Cardiac septum (tissue), 1 donor: ENCODE measurements at places on chromosomes 16 and 17.

- DNase-seq: no peak
Observed at GRCh38 chr16:85491058-85491771, 121.9 kb upstream of the GSE1 start.

DNA sequence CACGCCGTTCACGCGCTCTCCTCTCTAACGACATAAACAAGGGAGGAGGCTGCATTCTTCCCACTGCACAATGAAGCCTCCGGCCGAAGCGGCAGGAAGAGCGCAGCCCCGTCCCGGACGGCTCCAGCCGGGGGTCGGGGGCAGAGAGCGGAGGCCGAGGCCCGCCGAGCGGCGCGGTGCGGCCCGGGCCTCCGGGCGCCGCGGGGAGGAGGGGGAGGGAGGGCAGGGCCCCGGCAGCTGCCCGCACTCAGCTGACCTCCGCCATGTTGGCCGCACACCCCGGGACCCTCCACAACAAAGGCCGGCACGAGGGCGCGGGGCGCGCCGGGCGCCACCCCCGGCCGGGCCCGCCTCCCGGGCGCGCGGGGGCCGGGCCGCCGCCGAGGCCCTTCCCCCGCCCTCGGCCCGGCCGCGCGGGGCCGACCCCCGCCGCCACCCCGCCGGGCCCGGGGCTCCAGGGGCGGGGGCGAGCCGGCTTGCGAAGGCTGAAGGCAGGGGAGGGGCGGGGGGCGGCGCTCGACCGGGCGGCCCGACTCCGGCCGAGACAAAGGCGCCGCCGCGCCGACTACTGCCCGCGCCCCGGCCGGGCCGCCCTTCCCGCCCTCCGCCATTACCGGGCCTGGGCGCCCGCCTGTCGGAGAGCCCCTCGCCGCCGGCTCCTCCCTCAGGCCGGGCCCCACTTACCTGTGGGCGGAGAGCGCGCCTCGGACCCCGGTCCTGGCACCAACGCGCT is 527 bp downstream of the SIAH1 start:
- peak; percentile 78 for DNase-seq

GRCh38 chr17:907725-908124 is 71.9 kb downstream of the NXN start:
- DNase-seq: no peak

- DNase-seq: no peak
Observed at GRCh38 chr16:54522584-54522983, 236.0 kb upstream of the IRX3 start.

DNA sequence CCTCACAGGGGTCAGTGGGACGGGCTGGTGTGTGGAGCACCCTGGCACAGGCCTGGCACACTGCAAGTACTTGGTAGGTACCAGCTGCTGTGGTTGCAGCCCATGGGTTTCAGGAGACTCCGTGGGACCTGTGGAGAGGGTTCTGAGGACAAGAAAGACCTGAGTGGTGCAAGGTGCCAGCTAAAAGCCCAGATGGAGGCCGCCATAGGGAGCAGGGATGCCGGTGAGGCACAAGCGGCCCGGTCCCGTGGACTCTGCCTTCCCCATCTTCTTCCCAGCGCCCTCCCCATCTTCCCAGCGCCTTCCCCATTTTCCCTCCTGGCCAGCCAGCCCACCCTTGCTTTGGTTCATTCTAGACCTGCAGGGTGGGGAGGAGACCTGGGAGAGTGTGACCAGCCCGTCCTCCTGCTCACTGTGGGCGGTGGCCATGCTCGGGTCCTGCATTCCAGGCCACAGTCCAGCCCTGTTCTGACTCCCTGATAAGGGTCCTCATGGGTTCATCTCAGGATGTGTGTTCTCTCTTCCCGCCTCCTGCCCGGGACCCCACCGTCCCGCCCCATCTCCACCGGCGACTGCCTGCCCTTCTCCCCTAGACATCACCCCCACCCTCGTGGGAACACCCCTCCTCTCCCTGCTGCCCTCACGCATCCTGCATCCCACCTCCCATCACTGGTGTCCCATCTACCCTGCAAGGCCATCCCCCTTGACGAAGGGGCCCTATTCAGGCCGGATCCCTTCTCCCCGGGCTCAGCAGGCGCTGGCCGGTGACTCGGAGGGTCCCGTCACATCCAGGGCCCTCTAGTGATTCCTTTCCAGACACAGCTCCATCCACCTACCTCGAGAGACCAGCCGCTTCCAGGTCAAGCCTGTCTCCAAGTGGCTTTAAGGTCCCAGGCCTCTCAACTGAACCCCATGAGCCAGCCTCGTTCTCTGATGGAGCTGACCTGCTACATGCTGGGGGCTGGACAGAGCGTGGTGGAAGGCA is 3.4 kb downstream of the ZNF469 start:
- no peak for DNase-seq

- DNase-seq: no peak
Observed at GRCh38 chr17:78674595-78675315, 97.6 kb upstream of the DNAH17 start.

GRCh38 chr17:80429356-80430275 is 14.6 kb downstream of the ENDOV start:
- DNase-seq: no peak

- DNase-seq: no peak
Observed at GRCh38 chr17:7818746-7819645, 15.0 kb upstream of the KDM6B start.

- DNase-seq: no peak
Observed at GRCh38 chr16:85041219-85042166, 13.9 kb downstream of the KIAA0513 start.

GRCh38 chr17:13158494-13159240 is 140.8 kb upstream of the ELAC2 start:
- DNase-seq: no peak

DNA sequence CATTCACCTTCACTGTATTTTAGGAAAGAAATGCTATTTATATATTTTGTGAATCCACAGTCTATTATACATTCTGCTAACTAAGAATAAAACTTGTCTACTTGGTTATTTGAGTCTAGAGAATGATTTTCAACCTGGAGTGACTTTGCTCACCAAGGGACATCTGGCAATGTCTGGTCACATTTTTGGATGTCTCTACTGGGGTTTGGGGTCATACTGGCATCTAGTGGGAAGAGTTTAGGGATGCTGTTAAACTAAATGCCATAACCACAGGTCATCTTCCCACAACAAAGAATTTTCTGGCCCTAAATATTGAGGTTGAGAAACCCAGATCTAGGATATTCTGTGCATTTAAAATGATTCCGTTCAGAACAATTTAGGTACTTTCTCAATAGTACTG is 26.0 kb downstream of the KCNJ16 start:
- DNase-seq: no peak

DNA sequence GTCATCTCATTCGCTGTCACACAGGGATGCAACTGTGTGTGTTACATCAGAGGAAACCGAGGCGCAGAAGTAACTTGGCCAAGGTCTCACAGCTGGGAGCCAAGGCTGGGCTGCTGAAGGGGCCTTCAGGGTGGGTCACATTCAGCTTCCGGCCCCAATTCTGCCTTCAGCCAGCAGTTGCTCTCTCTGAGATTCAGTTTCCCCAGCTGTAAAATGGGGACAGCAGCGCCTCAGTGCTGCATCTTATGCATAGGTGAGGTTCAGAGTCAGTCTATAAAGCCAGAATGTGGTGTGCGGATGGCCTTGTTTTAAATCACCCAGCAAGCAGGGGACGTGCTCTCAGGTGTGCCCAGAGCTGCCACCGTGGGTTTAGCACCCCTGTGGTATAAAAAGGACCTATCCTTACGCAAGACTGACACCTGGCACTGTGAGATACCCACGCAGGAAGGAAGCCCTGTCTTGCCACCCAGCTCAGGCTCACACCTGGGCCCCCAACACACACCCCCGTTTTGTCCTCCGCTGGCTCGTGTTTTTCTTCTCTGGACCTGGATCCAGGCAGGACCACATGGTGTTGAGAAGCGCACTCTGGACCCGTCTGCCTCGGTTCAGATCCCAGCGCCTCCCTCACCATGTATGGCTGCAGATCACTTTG is 94.6 kb upstream of the GSE1 start:
- no peak for DNase-seq

- no peak for DNase-seq
Observed at GRCh38 chr16:22355487-22355908, 18.9 kb downstream of the CDR2 start.

GRCh38 chr16:85935974-85936760 is 37.2 kb downstream of the IRF8 start:
- DNase-seq: no peak

DNA sequence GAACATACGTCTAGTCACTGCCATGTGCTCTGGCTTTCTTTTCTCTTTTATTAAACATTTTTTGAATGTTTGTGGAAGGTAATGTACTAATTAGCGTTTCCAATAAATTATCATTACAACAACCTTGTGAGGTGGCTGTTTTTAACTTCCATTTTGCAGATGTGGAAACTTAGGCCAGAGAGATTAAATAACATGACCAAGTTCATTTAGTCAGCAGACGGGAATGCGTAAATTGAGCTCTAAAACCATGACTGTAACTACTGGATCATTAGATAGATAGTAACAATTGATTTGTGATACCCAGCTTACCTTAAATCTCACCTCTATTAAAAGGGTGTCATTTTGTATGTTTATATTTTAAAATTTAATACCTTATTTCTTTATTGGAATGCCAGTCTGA is 49.4 kb downstream of the RABEP1 start:
- DNase-seq: no peak

- DNase-seq: no peak
Observed at GRCh38 chr17:2901582-2901981, 105.3 kb downstream of the RAP1GAP2 start.

- no peak for DNase-seq
Observed at GRCh38 chr16:52193441-52193840, 353.5 kb downstream of the TOX3 start.

- DNase-seq: peak; percentile 83
Observed at GRCh38 chr17:78128551-78129350, at the start of gene TMC6. Gene TMC6, minus strand, starts transcription at chr17:78128755. Its CDS starts 1,923 bp downstream, at chr17:78126832.

- DNase-seq: no peak
Observed at GRCh38 chr17:29590411-29591145, 1.1 kb upstream of the GIT1 start.

- DNase-seq: no peak
Observed at GRCh38 chr17:43810226-43810715, 22.7 kb downstream of the MPP3 start.

DNA sequence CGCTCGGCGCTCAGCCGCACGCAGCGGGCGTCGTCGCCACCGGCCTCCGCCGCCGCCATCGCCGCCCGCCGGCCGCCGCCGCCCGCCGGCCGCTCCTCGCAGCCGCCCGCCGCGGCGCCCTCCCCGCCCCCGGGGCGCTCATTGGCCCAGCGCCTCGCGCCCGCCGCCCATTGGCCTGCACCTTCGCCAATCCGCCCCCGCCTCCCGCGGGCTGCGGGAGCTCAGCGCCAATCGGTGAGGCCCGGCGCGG is at the start of gene PGP:
PGP (minus strand) TSS at position 122 of the 250 bp plus-strand sequence; CDS start at position 59, 63 bp downstream.
- DNase-seq: no peak
